Kidney epithelial cell (primary cell): ENCODE measurements at places on chromosomes 5 and 9.

DNA sequence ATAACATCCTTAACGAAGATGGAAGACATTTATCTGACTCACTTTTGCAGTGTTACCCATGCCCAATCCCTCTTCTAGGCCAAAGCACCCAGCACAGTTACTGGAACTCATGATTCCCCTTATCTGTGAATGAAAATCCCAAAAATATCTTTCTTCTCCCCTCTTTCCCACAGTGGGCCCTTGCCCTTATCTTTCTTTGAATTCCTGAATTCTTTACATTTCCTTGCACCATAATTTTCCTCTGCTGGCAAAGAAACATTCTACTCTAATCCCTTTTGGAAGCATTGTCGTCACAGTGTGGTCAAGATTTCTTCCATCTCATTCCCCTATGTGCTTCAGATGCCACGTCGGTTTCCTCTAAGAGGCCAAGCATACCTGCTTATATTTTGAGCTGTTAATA is 135.9 kb upstream of the LIFR start:
- DNase-seq = no peak

- no peak for DNase-seq
These were observed 61.4 kb upstream of the EPB41L4A start for GRCh38 chr5:112480501-112480900.

DNA sequence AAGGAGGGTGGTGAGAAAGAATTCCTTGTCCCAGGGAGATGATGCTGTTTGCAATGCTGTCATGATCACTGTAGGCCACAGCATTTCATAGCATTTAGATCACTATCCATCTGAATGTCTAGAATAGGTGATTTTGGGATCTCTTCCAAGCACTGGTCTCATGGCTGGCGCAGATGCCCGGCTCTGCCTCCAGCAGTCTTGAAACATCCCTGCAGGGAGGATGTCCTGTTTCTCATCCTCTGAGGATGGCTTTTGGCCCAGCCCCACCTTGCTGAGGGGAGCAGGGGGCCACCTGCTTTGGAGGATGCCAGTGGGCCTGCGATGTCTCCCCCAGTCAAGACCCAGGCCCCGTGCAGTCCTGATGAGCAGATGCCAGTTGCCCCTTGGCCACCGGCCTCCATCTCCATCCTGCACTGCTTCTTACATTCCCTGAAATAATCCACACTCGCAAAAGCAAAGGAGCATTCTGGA is 63.5 kb upstream of the GARNL3 start:
- DNase-seq = no peak

DNA sequence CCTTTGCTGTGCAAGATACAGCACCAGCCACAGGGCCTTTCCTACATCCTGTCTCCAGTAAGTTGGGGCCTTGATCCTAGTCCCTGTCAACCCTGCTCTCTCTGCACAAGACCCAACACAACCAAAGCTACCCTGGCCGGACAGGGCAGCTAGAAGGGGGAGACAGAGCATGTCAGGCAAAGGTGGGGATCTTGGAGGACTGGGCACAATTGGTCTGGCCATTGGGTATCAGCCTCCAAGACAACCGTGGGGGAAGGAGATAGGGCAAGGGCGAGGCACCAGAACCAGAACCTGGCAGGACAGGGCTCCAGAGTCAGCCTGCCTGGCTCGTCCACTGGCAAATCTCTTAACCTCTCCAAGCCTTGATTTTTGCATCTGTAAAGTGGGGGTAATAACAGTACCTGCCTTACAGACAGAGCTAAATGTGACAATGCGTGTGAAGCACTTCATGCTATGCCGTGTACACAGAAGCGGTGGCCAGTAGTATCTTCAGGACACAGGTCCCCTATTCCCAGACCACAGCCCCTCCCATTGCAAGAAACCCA is 51.6 kb upstream of the CDKN2AIPNL start:
- DNase-seq = no peak

- DNase-seq = peak; percentile 14
These were observed 6.3 kb upstream of the TRMT10B start for GRCh38 chr9:37747271-37747753.

DNA sequence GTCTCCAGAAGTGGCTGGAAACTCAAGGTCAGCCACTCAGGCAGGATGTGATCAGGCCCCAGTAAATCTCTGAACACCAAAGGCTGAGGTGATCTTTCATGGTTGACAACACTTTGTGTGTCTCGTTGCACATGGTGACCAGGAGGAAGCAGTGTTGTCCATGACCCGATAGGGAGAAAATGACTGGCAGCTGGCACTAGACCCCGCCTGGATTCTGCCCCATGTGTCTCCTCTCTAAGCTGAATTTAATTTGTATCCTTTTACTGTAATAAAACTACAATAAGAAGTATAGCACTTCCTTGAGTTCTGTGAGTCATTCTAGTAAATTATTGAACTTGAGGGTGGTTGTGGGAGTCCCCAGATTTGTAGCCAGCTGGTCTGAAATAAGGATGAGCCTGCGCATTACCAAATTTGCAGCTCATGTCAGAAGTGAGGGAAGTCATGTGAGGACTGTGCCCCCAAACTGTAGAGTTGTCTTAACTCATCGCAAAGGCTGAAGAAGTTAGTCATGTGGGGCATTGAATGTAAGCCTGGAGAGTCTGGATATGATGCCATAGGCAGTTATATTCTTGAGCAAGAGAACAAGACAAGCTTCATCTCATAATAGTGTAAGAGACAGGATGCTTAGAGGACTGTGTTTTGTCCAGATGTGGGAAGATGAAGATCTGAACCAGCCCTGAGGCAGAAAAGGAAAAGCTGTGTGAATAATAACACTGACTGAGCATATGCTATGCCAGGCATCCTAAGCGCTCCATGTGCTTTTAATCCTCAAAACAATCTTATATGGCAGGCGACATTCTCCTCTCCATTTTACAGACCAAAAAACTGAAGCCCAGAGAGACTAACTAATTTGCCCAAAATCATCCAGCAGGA is 55.9 kb downstream of the TMEM215 start:
- peak; percentile 26 for DNase-seq

GRCh38 chr9:4678679-4679267 is 596 bp upstream of the CDC37L1 start:
- no peak for DNase-seq

GRCh38 chr9:33241298-33241697 is 1.3 kb downstream of the SPINK4 start:
- DNase-seq = no peak

DNA sequence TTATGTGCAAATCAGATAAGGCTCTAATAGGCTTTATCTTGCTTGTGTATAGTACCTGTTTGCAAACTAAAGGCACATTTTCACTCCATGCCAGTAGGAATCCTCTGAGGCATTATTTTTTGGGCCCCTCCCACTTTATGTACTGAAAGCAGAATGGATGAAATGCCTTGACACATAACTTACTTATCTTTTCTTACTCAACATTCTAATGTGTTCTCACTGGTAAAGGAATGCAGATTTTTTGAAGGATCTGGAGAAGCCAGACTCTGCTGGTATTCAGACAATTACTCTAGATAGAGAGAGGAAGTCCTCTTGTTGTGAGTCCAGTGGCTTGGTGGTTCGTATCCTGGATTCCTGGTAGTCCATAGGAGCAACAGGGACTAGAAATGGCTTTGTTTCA is 336.7 kb downstream of the CCDC171 start:
- DNase-seq = no peak

GRCh38 chr5:139389701-139390638 is at the start of gene MZB1:
Gene MZB1, minus strand, starts transcription at chr5:139389913. Its CDS starts 57 bp downstream, at chr5:139389856.
- no peak for DNase-seq

DNA sequence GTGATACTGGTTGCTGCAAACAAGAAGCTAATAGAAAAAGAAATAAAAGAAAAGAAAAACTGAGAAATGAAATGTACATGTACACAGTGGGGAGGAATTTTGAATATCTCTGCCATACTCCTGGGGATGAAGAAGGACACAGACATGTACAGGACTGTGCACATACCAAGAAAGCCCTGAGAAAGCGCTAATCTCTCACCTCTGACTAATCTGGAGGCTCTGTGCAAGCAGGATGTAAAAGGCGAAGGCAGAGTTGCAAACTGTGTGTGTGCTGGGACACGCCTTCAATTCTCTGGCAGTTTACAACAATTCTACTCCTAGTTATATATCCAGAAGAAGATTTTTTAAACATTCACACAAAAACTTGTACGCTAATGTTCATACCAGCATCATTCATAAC is 211.4 kb downstream of the KIAA0825 start:
- DNase-seq = no peak

DNA sequence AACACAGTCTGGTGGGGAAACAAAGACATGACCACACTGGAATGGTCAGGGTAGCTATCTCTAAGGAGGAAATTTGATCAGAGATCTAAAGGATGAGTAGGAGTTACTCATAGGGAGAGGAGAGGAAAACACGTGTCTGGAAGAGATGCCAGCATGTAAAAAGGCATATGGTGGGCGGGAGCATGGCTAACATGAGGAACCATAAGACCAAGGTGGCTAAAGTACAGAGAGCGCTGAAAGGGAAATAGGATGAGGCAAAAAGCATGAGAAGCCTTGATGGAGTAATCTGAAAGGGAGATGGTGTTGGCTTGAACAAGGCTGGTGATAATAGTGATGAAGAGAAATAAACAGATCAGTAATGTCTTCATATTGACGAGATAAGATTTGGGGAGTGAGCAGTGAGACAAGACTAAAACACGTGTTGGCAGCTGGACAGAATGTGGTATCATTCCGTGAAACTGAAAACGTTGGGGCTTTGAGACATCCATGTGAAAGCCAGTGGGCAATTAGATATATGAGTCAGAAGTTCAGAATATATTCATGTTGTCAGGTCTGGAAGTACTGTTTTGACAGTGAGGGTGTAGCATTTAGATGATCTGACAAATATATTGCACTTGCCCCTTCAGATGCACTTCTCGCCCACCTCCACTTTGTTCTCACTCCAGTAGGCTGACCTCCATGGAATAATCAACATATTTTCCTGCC is 209.1 kb upstream of the KCNN2 start:
- DNase-seq = no peak

- DNase-seq = no peak
These were observed 75.5 kb downstream of the OSTF1 start for GRCh38 chr9:75163764-75164163.

- no peak for DNase-seq
These were observed 14.3 kb downstream of the AFF4 start for GRCh38 chr5:132949136-132949535.

- DNase-seq = no peak
These were observed 35.8 kb downstream of the PJA2 start for GRCh38 chr5:109373932-109374331.

DNA sequence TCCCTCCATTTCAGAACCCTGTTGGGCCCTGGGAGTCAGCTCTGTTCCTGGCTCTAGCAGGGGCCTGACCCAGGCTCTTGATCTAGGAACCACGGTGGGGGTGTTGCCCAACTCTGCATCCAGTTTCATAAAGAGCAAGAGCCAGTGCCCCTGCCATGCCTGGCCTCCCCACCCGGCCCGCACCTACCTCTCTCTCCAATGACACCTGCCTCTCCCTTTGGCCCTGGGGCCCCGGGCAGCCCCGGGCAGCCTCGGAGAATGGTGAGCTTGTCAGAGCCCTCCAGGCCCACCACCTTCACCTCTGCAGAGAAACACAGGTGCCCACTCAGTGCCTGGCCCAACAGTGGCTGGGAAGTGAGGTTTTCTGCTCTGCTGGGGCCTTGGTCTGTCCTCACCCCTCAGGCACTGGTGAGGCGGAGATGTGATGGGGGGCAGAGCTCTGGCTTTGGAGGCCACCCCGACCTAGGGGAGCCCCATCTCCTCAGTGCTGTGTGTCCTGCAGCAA is 1.5 kb downstream of the FCN1 start:
- no peak for DNase-seq

DNA sequence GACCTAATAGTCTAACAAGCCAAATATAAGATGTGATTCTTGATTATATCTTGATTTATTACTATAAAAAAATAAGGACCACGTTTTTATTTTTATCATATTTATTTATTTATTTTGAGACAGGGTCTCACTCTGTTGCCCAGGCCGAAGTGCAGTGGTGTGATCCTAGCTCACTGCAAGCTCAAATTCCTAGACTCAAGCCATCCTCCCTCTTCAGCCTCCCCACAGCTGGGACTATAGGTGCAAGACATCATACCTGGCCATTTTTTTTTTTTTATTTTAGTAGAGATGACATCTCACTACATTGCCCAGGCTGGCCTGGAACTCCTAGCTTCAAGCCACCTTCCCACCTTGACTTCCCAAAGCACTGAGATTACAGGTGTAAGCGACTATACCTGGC is 61.0 kb upstream of the LARP1 start:
- no peak for DNase-seq

DNA sequence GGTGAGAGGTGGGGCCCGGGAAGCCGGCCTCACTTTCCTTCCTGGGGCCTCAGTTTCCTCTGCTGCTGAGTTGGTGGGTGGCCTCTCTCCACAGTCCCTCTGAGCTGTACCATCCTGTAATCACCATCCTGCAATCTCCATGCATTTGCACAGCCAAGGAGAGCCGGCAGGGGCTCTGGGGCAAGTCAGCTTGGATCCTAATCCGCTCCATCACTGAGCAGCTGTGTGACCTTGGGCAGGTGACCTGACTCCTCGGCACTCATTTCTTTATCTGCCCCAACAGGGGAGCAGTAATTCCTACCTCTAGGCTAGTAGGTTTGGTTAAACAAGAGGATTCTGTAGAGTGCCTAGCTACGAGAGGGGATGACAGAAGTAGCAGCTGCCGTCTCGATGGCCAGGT is 88.2 kb upstream of the ZNF618 start:
- no peak for DNase-seq

DNA sequence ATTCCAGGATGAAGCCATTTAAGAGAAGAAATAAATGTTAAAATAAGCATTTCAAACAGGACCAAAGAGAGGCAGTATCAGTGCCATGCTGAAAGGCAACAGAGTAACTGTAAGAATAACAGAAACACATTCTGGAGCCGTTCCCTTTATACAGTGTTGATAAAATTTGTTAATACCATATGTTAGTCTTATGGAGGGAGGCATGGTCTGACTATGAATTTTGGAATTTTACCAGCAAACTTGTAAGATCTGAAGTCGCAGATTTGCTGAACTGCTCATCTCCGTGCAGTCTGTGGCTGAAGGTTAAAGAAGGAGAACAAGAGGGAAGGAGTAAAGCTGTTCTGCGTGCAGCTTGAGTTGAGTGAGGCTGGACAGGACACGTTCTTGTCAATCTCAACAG is 508.4 kb downstream of the NFIB start:
- DNase-seq = no peak

- DNase-seq = no peak
These were observed 173.4 kb upstream of the SGCD start for GRCh38 chr5:156153602-156154001.

- DNase-seq = no peak
These were observed 61.5 kb downstream of the MAMDC2 start for GRCh38 chr9:70105147-70105546.

DNA sequence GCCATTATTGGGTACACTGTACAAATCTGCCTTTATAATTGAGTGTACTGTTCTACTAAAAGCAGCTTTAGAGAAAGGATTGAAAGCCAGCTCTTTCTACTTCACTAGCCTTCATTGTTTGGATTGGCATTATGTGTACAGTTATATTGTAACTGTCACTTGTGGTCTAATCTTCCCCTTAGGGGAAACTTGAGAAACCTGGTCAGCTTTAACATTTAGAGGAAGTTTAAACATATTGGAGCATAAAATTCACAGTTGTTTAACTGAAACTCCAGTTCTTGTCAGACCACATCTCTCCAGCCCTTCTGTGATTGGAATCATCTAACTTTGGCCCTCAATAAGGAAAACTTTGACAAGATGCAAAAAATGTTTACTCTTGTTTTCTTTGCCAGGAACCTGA is 24.6 kb downstream of the PIK3R1 start:
- DNase-seq = no peak

GRCh38 chr5:69502367-69502766 is 9.8 kb downstream of the OCLN start:
- no peak for DNase-seq
